ENCODE measurements at places on chromosomes 3 and 15. TPM values are rescaled to one million over a fixed set of nuclear protein-coding genes. Genes with fewer than 3 reads are reported as not detected.

CHRNA7 gene
- 0.81 TPM for total RNA-seq

CCDC9B gene
- total RNA-seq: 35.0 TPM

ATG7 gene
- 79.8 TPM for total RNA-seq

KBTBD12 gene
- total RNA-seq: not detected

PRTG gene
- total RNA-seq: 0.49 TPM

ST3GAL6 gene
- total RNA-seq: 1.3 TPM

FBXW12 gene
- total RNA-seq: 0.12 TPM

DLEC1 gene
- total RNA-seq: 0.16 TPM

SNX4 gene
- 32.5 TPM for total RNA-seq

ALDH1A3 gene
- total RNA-seq: 302 TPM

CSTA gene
- total RNA-seq: 3.7 TPM

ARHGEF26 gene
- 1.3 TPM for total RNA-seq

CCR9 gene
- not detected for total RNA-seq

MEIS2 gene
- total RNA-seq: 80.2 TPM

PXYLP1 gene
- 16.2 TPM for total RNA-seq

LRTM1 gene
- 0.49 TPM for total RNA-seq

P2RY1 gene
- total RNA-seq: 0.24 TPM

LRCH3 gene
- total RNA-seq: 74.3 TPM

GOLGA8N gene
- total RNA-seq: 14.1 TPM

MME gene
- 1,611 TPM for total RNA-seq

RTP3 gene
- not detected for total RNA-seq

SPCS1 gene
- 50.0 TPM for total RNA-seq

CEP19 gene
- total RNA-seq: 3.0 TPM

DPPA4 gene
- total RNA-seq: 2.3 TPM

SERINC4 gene
- total RNA-seq: 0.12 TPM

ARGFX gene
- total RNA-seq: not detected

EXD1 gene
- not detected for total RNA-seq

CRYGS gene
- 0.85 TPM for total RNA-seq

SCAPER gene
- total RNA-seq: 6.7 TPM

PCOLCE2 gene
- 1.3 TPM for total RNA-seq

CFAP100 gene
- total RNA-seq: not detected

ATP8B4 gene
- 16.6 TPM for total RNA-seq

DAZL gene
- under 0.01 TPM for total RNA-seq

AMIGO3 gene
- total RNA-seq: 1.5 TPM

OR5H15 gene
- not detected for total RNA-seq

IGDCC3 gene
- total RNA-seq: under 0.01 TPM

CATSPER2 gene
- total RNA-seq: 0.65 TPM

IL20RB gene
- 31.3 TPM for total RNA-seq

CHRM5 gene
- total RNA-seq: under 0.01 TPM

Measured in hair follicle dermal papilla cell (primary cell).